ENCODE measurements at places on chromosomes 3 and 15.

DNA sequence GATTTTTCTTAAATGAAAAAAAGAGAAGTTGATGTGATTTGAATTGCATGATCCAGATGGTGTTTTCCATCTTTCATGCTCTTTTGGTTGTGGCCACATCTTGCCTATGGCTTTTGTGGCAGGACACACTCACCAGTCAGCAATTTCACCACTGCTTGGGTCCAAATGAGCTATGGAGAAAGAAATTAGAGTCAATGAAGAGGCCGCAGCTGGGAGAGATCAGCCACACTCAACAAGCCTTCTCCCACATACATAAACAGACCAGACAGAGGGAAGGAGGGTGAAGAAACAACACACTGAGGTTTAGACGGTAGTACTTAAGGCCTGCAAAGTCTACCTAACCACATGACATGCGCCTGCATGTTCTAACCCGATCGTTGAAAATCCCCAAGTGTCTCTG is 110.7 kb upstream of the CDIN1 start:
- DNase-seq = no peak

DNA sequence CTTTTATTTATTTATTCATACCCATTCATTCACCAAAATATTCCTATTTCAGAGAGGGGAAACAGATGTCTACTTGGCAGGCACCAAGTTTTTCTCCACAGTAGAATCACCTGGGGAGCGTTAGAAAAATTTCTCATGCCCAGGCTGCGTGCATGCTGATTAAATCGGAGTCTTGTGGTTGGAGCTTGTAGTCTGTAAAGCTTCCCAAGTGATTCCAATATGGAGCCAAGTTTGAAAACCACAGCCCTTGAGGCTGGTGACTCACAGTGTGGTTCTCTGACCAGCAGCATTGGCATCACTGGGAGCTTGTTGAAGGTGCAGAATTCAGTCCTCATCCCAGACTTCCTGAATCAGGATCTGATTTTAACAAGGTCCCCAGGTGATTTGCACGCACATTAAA is 49.7 kb downstream of the PDHB start:
- DNase-seq = no peak

- no peak for DNase-seq
Observed at GRCh38 chr15:50168783-50169411, 13.1 kb upstream of the SLC27A2 start.

- no peak for DNase-seq
Observed at GRCh38 chr15:70385052-70385451, 287.3 kb upstream of the TLE3 start.

DNA sequence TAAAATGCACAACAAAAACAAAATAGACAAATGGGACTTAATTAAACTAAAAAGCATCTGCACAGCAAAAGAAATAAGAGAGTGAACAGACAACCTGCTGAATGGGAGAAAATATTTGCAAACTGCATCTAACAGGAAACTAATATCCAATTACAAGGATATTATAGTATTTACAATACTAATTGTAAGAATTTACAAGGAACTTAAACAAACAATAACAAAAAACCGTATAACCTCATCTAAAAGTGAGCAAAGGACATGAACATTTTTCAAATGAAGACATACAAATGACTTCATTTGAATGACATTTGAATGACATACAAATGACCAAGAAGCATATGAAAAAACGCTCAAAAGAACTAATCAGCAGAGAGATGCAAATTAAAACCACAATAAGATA is 66.4 kb downstream of the CSNK1G1 start:
- DNase-seq = no peak

- DNase-seq = no peak
Observed at GRCh38 chr15:101193806-101194545, 57.9 kb downstream of the CHSY1 start.

GRCh38 chr15:40747685-40748631 is 7.1 kb downstream of the RMDN3 start:
- DNase-seq = no peak

- DNase-seq = no peak
Observed at GRCh38 chr15:49751191-49751590, 130.3 kb downstream of the DTWD1 start.

GRCh38 chr15:99371180-99372103 is 120.2 kb downstream of the LRRC28 start:
- no peak for DNase-seq

DNA sequence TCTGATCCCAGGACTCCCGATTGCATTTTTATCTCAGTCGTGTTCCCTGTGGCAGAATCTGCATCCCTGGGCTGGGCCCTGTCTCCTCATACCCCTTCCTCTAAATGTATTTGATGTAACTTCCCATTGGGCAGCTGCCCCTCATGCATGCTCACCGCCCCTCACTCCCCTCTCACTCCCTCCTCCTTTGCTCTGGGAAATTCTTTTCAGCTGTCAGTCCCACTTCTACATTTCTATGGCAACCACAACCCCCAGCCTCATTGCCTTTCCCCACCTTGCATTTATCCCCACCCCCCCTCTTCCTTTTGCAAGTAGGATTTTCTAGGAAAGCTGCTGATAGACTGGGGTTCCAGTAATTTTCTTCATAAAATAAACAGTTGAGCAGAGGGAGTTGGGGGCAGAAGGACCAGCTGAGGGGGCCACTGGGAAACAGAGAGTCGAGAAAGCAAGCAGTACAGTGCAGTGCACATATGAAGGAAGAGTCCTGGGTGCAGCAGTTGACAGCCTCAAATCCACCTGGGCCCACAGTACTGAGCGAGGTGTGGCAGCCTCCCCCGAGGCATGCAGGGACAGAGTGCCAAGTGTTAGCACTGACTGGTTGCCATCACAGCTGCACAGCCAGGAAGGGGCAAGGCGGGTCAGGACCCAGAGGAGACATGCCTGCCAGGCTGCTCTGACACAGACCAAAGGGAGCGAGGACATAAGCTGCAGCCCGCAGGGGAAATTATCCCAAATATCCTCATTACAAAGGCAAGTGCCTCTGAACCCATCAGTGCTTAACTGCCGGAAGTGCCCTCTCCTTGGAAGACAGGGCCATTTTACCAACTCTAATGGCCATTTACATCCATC is 476.3 kb downstream of the EPHB1 start:
- DNase-seq = no peak

GRCh38 chr3:62631488-62631887 is 243.7 kb downstream of the CADPS start:
- DNase-seq = no peak

- DNase-seq = no peak
Observed at GRCh38 chr3:134334231-134334900, 39.9 kb downstream of the AMOTL2 start.

- DNase-seq = no peak
Observed at GRCh38 chr3:156770699-156771414, 55.3 kb upstream of the LEKR1 start.

DNA sequence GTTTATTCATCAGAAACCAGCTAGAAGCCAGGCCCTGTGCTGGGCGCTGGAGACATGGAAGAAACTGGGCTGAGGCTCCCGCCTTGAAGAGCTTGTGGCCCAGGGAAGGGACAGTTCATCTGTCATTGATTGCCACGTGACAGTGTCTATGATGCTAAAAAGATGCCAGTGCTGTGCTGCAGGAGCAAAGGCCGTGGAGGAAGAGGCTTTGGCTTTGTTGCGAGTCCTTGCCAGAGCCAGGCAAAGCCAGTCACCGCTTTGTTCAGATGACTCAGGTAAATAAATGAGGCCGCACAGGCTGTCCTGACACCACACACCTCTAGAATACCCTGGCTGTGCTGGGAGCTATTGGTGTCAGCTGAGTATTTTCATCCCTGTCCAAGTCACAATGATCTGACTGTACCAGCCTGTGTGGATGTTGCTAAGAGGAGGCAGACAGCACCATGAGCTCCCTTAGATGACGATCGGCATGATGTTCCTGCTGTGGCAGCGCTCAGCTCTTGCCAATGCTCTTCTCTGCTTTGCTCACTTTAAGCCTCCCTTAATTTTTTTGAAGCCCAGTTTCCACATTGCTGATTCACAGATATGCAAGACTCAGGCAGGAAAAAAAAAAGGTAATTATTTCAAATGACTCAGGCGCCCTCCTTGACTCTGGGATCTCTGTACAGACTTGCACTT is 77.5 kb downstream of the CCNL1 start:
- no peak for DNase-seq

GRCh38 chr3:112466020-112466419 is 33.3 kb downstream of the BTLA start:
- no peak for DNase-seq

DNA sequence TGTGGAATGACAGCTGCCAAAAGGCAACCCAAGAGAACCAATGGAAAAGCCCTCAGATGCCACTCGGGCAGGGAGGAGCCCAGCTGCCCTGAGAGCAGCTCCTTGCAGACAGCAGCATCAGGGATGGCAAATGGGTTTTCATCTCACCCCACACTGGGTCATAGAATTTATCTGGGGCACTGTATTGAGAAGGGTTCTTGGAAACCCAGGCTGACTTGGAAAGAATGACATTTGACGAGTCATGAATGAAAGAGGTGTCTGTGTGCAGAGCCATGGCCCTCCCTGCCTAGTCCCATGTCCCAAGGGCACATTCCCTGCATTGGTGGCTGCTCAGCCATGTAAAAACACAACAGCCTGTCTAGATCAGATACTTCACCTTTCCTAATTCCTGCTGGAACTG is 157.9 kb upstream of the BHLHE40 start:
- DNase-seq = no peak

- no peak for DNase-seq
Observed at GRCh38 chr3:51874411-51874810, 990 bp downstream of the IQCF5 start.

DNA sequence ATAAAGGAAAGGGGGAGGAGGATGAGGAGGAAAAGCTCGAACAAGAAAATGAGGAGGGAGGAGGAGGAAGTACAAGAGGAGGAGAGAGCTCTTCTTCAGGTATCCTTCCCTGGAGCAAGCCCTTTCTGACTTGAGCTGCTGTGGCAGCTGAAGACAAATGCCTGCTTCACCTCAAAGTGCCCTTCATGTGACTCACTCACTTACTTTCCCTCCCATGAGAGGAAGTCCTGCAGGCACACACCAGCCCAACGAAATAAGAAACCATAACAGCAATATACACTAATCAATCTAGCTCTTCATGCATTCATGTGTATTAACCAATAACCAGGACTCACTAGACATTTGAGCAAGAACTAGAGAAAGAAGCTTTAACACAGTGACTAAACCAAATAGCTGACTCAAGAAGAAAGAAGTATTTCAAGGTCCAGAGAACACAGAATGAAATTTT is 251.9 kb downstream of the IGSF11 start:
- no peak for DNase-seq

- no peak for DNase-seq
Observed at GRCh38 chr15:32099097-32099785, 68.9 kb downstream of the CHRNA7 start.

DNA sequence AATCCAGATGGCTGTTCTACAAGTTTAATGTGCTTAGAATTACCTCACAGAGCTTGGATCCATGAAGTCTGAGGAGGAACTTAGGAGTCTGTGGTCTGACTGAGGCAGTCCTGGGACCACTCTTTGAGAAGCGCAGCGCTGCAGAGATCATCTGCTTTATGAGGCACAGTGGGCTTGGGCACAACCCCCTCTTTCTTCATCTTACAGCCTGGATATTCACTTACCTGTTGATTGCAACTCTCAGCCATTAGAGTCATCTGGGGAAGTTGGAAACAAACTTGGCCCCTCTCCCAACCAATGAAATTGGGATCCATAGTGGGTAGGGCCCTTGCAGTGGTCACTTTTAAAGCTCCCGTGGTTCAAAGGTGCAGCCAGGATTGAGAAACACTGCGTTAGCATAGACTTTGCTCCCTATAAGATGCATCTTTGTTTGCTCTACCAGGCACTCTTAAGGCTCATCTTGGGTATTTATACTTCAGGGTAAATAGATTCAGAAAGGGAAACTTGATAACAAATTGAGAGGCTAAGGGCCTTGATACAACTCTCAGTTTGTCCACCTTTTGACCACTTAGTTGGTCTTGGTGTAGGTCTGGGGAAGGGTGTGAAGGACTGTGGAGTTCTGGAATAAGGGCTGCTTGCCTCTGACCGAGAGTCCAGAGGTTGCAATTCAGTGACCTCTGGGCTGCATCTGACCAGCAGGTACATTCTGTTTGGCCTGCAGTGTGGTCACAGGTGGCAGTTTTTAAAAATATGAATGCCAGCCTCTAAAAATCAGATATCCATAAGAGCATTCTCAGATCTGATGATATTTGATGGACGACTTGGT is 22.8 kb downstream of the FEM1B start:
- no peak for DNase-seq

- DNase-seq = peak; percentile 18
Observed at GRCh38 chr15:67884514-67885174, 44.8 kb upstream of the RNU6-1 start.

- no peak for DNase-seq
Observed at GRCh38 chr3:133828576-133829309, 23.1 kb downstream of the SRPRB start.

GRCh38 chr3:17656264-17656663 is 86.2 kb downstream of the TBC1D5 start:
- DNase-seq = no peak

GRCh38 chr3:130677343-130677742 is 69.3 kb downstream of the PIK3R4 start:
- no peak for DNase-seq

DNA sequence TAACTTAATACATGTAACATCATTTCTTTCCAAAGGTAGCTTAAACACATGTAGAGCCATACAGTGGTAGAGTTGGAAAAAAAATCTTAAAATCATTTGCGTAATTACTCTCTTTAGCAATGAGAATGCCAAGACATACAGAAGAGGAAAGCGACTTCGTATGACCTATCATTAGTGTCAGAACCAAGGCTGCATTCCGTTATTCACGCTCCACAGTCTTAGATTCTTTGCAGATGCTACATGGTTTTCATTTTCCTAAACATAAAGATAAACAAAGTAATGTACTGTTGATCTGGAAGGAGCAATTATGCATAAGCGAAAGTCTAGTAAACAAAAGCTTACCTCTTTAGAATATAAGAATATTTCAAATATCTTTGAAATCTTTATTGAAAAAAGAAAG is 410.3 kb upstream of the TPRG1 start:
- DNase-seq = no peak

DNA sequence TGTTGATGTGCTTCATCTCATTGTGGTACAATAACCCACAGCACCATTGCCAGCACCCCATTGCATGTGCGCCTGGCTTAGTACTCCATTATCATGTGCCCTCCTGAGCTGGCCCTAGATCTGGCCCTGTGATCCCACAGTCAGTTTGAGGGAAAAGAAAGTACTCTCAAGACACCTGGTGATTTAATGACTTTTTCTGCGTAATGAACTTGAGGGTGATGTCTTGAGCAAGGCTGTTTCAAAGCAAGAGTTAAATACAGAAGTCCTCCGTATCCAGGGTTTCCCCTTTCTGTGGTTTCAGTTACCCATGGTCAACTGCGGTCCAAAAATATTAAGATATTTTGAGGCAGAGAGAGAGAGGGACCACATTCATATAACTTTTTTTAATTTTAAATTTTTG is 16.3 kb downstream of the C3orf20 start:
- no peak for DNase-seq

- no peak for DNase-seq
Observed at GRCh38 chr15:22262613-22263020, 182.3 kb downstream of the OR4M2 start.

DNA sequence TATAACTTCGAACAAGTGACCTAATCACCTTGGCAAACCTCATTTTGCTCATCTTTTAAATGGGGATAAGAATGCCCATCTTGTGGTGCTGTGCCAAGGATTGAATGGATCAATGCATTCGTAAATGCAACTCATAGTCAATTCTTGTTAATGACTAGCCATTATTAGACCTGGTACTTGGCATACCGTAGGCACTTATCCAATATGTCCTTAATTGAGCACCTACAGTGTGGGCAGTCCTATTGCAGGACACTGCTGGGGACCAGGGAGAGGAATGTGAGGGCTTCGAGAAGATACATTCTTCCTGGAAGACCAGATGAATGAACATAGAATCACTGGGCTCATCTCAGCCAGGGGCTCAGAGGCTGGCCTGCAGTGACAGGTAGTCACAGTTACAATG is 177.2 kb upstream of the TLE3 start:
- DNase-seq = no peak

All from stimulated activated CD8-positive, alpha-beta memory T cell treated with anti-CD3 and anti-CD28 coated beads, Interleukin-7, amount 100 ng/mL, for 24 hours (primary cell).